ENCODE measurements at places on chromosomes 4 and X.

GRCh38 chr4:185086053-185086452, 57.0 kb upstream of the SLC25A4 start:
- no peak for DNase-seq

GRCh38 chr4:105061731-105062130, 84.9 kb upstream of the TET2 start:
- DNase-seq: no peak

DNA sequence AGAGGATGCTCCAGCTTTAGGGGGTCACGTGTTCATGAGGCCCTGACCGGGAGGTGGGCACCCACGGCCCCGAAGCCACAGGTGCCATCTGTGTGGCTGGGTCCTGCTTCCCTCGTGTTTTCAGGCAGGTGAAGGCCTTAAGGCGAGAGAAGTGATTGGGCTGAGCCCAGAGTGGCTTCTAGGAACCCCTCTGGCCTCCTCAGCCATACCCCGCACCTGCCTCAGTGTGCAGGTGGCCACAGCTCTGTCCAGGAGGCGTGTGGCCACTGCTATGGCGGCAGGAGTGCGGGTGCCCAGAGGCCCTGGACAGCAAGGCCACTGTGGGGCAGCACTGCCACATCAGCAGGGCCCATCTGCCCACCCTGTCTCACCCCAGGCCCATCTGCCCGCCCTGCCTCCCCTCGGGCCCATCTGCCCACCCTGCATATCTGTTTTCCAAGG, 25.0 kb downstream of the NKX1-1 start:
- DNase-seq: peak; percentile 3

DNA sequence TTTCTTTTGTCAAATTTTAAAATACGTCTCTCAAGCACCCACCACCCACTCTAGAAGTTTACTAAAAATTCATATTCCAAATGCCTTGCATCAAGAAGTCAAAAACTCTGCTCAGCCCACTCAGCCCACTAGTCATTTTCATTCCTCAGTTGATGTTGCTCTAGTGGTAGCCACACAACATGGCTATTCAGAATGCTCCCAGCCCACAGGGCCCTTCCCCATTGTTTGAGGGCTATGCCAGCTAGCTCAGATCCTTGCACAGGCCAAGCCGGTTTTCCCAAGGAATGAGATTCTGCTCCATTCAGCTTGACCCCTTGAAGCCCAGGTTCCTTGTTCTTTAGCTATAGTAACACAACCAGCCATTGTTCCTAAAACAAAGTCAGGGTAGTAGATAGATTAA, 297.5 kb upstream of the RASGEF1B start:
- no peak for DNase-seq

DNA sequence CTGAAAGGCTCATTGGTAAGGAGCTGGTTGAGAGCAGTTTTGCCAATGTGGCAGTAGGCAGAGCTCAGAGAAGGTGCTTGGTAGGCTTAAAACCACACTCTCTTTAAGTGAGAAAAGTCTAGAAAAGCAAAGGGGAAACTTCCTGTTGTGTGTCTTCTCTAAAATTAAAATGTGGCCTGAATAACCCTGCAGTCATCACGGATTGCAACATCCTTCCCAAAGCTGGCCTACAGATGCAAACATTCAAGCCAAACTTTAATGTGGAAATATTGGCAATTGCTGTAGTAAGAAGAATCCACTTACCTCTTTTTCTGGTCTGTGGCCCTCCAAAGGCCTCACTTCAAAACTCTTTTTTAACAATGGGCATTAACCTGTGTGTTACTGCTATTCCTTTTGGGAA, 348.5 kb downstream of the OPHN1 start:
- DNase-seq: no peak

DNA sequence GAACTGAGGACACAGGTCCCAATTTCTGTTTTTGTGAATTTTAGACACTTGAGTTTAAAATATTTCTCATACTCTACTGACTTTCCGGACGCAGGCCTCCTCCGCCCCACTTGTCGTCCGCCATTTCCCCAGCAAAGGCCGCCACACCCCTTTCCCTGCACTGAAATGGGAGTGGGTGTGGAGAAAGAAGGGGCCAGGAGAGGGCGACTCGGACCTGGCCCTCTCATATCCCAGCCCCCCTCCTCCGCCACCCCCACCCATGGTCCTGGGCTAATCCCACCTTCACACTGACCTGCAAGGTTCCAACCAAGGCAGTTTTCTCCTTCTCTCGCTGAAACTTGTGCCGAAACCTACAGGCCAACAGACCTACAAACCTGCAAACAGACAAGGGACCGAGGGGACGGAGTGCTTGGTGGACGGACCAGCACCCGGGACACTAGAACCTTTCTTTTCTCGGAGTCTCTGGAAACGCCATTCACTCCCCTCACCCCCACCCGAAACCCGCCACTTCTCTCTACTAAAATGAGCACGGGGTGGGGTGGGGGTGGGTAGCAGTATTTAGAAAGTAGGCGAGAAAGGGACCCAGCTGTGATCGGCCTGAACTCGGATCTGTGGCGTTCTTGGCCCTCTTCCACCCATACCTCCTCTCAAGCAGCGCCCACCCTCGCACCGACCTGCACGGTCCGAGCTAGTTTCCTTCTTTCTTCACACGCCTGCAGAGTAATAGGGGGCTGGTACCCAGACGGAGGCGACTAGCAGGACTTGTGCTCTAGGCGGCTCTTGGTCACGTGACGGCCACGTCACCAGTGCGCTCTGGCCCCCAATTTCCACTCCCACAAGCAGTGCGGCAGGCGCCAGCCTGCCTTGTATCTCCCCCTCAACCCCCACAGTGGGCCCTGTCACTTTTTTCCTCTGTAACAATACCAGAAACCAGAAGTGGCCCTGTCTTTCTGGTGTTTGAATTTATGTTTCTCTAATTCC, at the start of gene ARMCX6:
Gene ARMCX6 (minus strand): TSS at position 790 of the 981 bp plus-strand sequence. CDS start 1,380 bp downstream, outside the sequence.
- peak; percentile 67 for DNase-seq

GRCh38 chr4:18020145-18020670, 1.3 kb downstream of the LCORL start:
- peak; percentile 22 for DNase-seq

Measured in activated naive CD4-positive, alpha-beta T cell treated with anti-CD3 and anti-CD28 coated beads, Interleukin-2, amount 50 U/mL, for 16 hours (primary cell).